ENCODE measurements at places on chromosomes 16 and 17.

GRCh38 chr17:10171581-10171981 lies 26.8 kb downstream of the GAS7 start:
- DNase-seq: no peak

- DNase-seq: no peak
Measured at GRCh38 chr17:28240688-28241340, 78.2 kb upstream of the TMEM97 start.

DNA sequence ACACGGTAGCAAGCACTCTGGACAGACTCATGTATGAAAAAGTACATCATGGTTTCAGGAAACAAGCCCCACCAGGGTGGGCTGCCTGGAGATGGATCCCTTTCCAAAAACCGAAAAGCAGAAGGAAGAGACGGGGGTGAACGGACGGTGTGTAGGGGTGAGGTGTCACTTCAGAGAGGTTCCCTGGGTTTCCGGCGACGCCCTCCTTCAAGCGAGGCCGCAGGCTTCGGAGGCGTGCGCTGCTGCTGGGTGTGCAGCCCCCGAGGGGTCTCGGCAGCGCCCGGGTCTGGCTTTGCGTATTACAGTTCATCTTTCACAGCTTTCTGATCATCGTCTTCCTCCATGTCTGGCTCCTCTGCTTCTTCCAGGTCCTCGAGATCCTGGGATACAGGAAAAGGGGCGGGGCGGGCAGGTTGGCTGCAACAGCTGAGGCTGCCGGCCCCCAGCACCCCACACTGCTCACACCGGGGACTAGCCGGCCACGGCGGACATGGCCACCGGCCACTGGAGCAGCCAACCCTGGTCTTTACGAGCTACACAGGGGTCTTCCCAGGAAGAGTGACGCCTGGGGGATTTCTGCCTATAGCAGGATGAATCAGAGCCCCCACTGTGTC lies 9.0 kb upstream of the PPP1R27 start:
- no peak for DNase-seq

DNA sequence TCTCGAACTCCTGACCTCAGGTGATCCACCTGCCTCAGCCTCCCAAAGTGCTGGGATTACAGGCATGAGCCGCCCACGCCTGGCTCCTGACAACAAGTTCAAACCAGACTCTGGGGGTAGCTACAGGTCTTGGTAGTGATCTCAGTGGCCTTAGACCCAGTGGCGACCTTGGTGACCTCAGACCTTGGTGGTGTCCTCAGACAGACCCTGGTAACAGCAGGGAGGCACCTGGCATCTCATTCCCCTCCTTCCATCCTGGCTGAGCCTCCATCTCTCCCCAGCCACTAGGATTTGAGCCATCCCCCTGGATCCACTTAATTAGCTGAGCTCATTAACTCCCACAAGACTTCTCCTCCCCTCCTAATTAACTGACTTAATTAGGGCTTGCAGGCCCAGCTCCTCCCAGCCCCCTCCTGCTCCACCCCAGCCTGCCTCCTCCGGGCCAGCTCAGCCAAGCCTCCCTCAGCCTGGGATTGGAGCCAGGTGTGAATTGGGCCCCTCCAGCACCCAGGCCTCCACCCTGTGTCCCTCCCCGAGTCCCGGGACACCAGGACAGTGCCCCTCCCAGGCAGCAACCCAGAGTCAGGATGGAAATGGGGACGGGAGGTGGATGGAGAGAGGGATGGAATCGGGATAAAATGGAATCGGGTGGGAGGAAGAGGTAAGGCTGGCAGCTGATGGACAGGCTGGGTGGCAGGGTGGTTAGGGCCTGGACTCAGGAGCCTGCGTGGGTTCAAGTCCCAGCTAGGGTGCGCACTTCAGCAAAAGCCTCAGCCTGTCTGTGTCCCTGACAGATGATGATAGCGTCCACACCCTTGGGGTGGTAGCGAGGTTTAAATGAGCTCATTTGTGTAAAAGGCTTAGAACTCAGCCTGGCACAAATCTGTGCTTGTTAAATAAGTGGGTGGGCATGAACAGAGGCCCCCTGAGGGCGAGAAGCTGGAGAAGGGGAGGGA lies 11.2 kb upstream of the SBK1 start:
- no peak for DNase-seq

GRCh38 chr16:70670175-70670574 lies 15.7 kb downstream of the MTSS2 start:
- DNase-seq: no peak

DNA sequence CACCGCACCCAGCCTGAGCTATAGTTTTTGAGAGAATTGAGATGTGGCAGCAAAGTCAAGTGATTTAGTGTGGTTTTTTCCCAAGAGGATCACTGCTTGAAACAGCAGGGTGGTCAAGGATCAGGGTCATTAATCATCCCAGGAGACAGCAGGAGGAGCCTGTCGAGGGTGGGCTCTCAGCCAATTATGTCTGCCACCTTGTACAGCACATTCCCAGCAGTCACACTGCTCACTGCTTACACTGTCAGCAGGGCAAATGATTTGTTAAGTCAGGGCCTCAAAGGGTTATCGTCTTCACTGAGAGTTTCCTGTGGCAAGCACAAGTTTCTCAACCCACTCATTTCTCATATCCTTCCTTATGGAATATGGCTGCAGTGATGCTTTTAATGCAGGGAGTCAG lies 13.2 kb downstream of the B3GNT9 start:
- DNase-seq: no peak

GRCh38 chr17:16013943-16014407 lies 14.4 kb downstream of the TTC19 start:
- no peak for DNase-seq

DNA sequence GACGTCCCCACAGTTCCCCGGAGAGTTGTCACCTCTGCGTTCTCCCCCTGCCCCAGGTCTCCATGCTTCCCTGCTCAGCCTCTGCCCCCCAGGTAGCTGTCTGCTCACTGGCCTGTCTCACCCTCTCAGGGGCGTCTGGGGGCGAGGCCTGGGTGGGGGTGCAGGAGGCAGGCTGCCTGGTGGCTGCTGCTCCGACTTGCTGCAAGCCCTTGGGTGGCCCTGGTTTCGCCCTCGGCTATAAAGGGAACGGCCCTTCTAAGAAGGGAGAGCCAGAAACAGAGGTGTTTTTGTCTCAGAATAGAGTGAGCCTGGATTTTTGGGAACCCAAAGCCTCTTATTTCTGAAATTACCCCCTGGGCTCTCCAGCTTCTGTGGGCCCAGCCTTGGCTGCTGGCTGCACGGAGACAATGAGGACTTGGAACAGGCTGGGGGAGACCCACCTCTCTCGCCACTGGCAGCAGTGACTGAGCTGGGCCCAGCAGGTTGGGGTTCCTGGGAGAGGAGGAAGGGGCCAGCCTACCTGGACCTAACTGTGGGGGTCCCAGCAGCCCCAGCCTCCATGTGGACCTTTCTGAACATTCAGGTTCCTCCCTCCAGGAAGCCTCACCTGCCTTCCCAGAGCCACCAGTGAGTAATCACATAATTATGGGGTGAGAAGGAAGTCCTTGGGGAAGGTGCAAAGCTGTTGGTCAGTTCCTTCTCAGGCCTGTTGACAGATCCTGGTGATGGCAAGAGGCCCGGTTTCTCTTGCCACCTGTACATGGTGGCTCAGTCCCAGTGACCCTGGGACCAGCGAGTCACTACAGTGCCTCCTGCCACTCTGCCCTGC lies 15.5 kb upstream of the SPNS2 start:
- DNase-seq: no peak

DNA sequence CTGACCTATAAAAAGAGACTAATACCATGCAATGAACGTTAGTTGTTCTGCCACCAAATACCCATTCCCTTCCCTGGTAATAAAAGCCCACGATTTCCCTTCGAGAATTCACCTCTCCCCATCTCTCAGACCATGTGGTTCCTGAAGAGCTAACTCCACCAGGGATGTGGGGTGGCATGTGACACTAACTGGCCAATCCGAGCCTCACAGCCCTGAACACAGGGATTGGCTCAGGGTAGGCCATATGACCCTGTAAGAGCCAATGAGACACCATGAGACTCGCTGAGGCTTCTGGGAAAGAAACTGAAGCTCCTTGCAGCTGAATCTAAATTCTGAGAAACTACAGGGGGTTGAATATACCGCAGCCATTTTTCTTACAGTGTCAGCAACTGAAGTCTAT lies 21.1 kb downstream of the HELZ start:
- DNase-seq: no peak

- DNase-seq: no peak
Measured at GRCh38 chr17:41536741-41537613, 8.9 kb upstream of the KRT19 start.

DNA sequence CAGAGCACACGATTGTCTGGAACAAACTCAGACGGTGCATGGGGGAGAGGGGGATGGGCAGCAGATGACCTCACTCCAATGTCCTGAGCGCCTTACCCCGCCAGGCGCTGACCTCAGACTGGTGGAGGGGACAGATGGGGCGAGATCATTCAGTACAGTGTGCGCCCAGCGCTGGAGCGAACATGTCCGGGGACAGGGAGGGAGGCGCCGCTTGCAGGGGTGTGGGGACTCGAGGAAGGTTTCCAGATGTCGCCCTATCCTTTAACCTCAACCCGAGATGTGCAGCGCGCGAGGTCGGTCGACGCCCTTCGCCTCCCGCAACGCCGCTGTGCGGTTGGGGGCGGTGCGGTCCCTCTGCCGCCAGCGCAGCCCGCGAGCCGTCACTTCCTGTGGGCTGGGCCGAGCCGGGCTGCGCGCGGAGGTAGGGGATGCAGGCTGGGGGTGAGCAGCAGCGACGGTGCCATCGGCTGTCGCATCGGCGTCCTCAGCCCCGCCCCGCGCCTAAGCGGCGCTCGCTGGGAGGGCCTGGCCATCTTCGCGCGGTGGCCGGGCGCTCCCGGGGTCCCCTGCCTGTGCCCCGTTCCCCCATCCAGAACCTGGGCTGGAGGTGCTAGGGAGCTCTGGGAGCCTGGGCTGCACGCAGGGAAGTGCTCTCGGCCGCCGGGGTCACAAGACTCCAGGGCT lies 5.3 kb upstream of the CDR2L start:
- DNase-seq: no peak

DNA sequence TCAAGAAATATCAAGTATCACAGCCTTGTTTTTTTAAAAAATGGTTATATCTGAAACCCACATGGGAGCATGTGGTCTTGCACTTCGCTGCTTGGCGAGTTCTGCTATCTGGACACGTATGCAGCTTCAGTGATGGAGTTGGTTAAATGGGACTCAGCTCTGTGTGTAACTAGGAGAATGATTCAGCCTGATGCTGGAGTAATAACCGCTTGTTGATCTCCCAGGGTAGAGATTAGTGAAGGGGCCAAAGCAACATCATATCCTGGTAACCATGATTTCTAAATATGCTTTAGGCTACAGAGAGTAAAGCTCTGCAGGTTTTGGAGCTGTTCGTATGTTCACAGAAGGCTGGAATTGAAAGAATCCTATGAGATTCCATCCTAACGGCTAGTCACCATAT lies 63.2 kb downstream of the IQCK start:
- no peak for DNase-seq

DNA sequence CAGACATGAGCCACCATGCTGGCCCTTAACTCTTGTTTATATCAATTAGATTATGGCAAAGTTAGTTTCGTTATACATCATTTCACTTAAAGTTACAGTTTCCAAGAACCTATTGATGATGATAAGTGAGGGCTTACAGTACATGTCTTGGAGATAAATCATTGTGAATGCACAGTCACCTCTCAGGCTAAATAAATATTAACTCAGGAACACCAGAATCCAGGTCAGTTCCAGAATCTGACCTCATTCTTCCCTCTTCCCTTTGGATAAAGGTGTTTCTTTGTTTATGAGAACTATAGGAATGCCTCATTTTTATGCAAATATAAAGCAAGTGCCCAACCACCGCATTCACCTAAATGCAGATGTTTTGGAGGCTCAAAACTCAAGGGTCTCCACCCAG lies 48.4 kb upstream of the CRYM start:
- no peak for DNase-seq

GRCh38 chr16:49474741-49475140 lies 101.1 kb downstream of the C16orf78 start:
- DNase-seq: no peak

DNA sequence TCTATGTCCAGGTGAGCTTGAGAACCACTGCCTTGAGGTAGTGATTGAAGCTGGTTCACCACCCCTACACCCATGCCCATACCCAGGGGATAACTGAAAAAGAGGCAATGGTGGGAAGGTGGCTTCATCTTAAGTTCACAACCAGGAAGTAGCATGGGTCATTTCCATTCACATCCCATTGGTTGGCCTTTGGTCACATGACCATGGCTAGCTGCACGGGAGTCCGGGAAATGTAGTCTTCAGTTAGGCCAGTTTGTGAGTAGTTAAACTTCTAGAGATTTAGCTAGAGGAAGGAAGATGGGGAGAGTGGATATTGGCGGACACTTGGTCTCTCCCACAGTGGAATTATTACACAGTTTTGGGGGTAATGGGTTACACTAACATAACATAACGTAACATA lies 92.9 kb downstream of the RGS9 start:
- no peak for DNase-seq

Measured in right lobe of liver (tissue), 6 donors.